Epithelial cell of proximal tubule (primary cell): ENCODE measurements at places on chromosomes 2 and 18. TPM values are rescaled to one million over a fixed set of nuclear protein-coding genes. Genes with fewer than 3 reads are reported as not detected.

Gene TLX2
- total RNA-seq, result not detected in 2 replicates

Gene OTOS
- total RNA-seq, result not detected in 2 replicates

Gene GNAL
- total RNA-seq, result 3.2 and 5.0 TPM in 2 replicates

Gene COL4A4
- total RNA-seq, result 1.7 and 5.2 TPM in 2 replicates

GRCh38 chr2:3187467-3187866 lies 190.2 kb downstream of the EIPR1 start:
- DNase-seq, result no peak

- DNase-seq, result no peak
Measured at GRCh38 chr18:74546007-74546406, 11.7 kb downstream of the CNDP1 start.

GRCh38 chr2:37389989-37390765 lies 45.7 kb downstream of the QPCT start:
- peak; percentile 96 for DNase-seq

GRCh38 chr2:224405412-224405811 lies 3.5 kb upstream of the FAM124B start:
- no peak for DNase-seq
